ENCODE measurements at places on chromosomes 7 and 10.

- DNase-seq: no peak
These were observed 94.1 kb downstream of the COL13A1 start for GRCh38 chr10:69895759-69896158.

GRCh38 chr7:68440866-68441265 is 1157.4 kb upstream of the AUTS2 start:
- no peak for DNase-seq

GRCh38 chr7:141663081-141663849 is 38.7 kb downstream of the DENND11 start:
- DNase-seq: peak; percentile 74

DNA sequence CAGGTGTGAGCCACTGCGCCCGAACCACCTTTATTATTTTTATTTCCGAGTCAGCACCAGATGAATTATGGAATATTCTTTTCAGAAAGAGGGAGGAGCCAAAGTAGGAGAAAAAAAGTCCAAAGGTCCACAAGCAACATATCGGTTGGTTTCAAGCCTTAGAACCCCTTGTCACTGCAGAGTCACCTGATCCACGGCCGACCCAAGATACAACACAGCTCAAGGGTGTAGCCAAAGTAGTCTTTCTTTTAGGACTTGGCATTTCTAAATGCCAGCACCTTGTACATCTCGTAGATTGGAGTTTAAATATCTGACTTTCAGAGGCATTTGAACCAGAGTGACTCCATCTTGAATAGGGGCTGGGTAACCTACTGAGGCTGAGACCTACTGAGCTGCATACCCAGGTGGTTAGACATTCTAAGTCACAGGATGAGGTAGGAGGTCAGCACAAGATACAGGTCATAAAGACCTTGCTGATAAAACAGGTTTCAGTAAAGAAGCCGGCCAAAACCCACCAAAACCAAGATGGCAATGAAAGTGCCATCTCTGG is 113.9 kb upstream of the ANLN start:
- DNase-seq: no peak

DNA sequence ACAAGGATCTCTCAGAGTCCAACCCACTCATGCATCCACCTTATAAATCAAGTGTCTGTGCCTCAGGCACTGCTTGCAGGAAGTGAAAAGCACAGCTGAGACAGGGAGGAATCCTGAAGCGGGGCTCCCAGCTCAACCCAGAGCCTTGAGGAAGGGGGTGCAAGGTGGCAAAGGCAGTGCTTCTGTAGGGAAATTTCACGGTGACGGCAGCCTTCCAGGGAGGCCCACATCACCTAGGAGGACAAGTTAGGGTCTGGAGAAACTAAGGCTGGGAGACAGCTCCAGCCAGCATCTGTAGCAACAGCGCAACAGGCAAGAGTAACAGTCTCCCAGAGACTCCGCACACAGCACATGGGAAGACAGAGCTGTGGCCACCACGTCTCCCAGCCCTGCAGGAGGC is 2.7 kb downstream of the AOC1 start:
- DNase-seq: no peak

- peak; percentile 44 for DNase-seq
These were observed 73.6 kb downstream of the ABCA13 start for GRCh38 chr7:48244864-48245271.

GRCh38 chr10:97898429-97898828 is 48.8 kb downstream of the GOLGA7B start:
- peak; percentile 52 for DNase-seq

DNA sequence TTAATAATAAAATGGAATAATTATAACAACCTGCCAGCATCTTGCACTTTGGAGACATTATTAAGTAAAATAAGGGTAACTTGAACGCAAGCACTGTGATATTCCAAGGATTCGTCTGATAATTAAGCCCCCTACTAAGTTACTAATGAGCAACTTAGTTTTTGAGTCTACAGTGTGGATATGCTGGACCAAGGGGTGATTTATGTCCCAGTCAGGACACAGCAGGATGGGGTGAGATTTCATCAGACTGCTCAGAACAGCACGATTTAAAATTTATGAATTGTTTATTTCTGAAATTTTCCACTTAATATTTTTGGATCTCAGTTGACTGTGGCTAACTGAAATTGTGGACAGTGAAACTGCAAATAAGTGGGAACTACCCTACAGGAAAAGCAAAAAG is 182.8 kb upstream of the PHF14 start:
- no peak for DNase-seq

- DNase-seq: no peak
These were observed 95.6 kb downstream of the MKI67 start for GRCh38 chr10:128030498-128031072.

GRCh38 chr7:22859641-22860290 is 37.1 kb upstream of the TOMM7 start:
- DNase-seq: no peak

GRCh38 chr7:18037609-18038008 is 10.0 kb upstream of the PRPS1L1 start:
- DNase-seq: no peak

DNA sequence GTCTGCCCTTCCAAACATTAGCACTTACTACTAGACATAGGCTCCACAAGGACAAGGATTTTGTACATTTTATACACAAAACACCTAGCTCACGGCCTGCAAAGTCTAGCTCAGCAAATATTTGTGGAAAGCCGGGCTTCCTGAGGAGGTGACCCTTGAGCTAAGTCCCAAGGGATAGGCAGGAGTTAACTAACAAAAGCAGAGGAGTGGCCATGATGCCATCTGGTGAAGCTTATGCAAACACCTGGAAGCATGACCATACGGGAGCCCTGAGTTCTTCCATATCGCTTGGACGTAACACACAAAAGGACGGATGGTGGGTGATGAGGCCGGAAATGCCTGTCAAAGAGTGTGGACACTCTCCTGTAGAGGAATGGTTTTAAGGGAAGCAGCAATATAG is 25.9 kb upstream of the YAE1 start:
- no peak for DNase-seq

DNA sequence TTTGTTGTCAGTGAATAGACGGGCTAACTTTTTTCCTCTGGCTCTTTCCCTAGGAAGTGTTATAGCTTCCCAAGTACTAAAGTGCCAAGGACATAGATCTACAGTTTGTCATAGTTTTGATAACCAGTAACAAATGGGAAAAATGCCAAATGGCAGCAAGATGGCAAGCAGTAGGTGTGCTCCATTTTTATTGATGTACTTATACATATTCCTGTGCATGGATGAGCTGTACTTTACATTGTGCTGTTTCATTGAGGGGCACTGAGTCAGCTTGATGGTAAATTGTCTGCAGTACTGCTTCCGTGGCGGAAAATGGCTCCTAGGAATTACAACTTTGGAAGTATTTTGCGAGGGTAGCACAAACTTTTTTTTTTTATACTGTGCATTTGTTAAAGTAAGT is 7.1 kb downstream of the ADAM22 start:
- no peak for DNase-seq

- no peak for DNase-seq
These were observed 183.6 kb downstream of the PFKFB3 start for GRCh38 chr10:6386346-6386745.

GRCh38 chr10:11096422-11096821 is 78.8 kb downstream of the CELF2 start:
- DNase-seq: no peak

DNA sequence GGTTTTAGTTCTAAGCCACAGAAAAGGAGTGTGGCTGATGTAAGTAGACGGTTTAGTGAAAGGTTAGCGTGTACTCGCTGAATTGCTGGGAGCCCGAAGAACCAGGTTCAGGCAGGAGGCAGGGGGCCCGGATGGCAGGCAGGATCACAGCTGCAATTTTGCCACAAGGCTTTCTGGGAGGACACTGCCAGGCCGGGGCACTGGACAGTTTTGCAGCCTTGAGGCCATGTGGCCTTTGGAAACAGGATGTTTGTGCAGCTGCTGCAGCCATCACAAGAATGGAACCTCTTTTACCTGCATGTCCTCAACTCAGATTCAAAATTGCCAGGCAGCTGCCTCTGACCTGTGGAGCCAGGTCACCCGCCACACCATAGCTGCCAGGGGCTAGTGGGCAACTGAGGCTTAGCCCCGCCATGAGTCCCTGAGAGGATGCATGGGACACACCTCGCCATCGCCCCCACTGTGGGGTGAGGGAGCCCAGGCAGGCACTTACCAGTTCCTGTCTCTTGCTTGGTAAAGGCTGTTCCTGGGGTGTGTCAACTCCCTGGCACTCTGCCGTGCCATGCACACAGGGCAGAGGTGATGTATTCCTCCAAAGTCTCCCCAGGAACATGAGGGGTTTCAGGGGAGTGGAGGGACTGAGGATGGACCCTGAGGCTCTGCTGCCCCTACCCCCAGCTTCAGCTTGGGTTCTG is 188.6 kb downstream of the RPS24 start:
- DNase-seq: no peak

- no peak for DNase-seq
These were observed 81.3 kb downstream of the C10orf105 start for GRCh38 chr10:71638064-71638821.

GRCh38 chr10:79021948-79022499 is 46.7 kb upstream of the ZMIZ1 start:
- DNase-seq: no peak

DNA sequence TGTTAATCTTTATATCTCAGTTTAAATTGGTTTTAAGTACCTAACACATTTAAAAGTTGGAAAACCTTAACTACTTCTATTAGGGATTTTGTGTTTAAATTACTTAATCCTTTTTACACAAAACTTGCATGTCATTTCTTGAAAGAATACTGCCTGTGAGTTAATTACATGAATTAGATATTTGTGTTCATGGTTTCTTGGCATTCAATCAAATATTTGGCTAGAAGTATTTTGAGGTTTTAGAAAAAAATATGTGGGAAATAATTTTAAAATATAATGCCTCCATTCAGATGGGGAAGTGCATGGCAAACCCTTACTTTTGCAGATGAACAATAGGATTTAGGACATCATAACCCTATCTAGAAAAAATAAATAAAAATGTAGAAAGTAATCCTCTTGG is 186.5 kb upstream of the SEMA3E start:
- DNase-seq: no peak
